ENCODE measurements at places on chromosomes 2 and 18. TPM values are rescaled to one million over a fixed set of nuclear protein-coding genes. Genes with fewer than 3 reads are reported as not detected.

The MOCOS gene
- total RNA-seq, result 0.30 TPM

The FOXI3 gene
- not detected for total RNA-seq

The KLHL30 gene
- total RNA-seq, result not detected

The MC4R gene
- not detected for total RNA-seq

The SETBP1 gene
- total RNA-seq, result 0.83 TPM

The PDE1A gene
- total RNA-seq, result not detected

The IL1RL2 gene
- total RNA-seq, result not detected

The CD226 gene
- 128 TPM for total RNA-seq

The KANSL1L gene
- 3.4 TPM for total RNA-seq

The SH3RF3 gene
- 0.16 TPM for total RNA-seq

The FMNL2 gene
- total RNA-seq, result 0.40 TPM

The KHK gene
- 4.5 TPM for total RNA-seq

The FBXO15 gene
- 0.75 TPM for total RNA-seq

The RGPD4 gene
- not detected for total RNA-seq

The SLC8A1 gene
- total RNA-seq, result 1.4 TPM

The ANTXR1 gene
- not detected for total RNA-seq

The POTEI gene
- not detected for total RNA-seq

The IL1A gene
- total RNA-seq, result 0.44 TPM

The NAT8 gene
- total RNA-seq, result not detected

The IL36RN gene
- not detected for total RNA-seq

The PLB1 gene
- total RNA-seq, result 2.2 TPM

The TCF7L1 gene
- total RNA-seq, result not detected

The BZW1 gene
- total RNA-seq, result 235 TPM
